ENCODE measurements at places on chromosomes 12 and 14.

DNA sequence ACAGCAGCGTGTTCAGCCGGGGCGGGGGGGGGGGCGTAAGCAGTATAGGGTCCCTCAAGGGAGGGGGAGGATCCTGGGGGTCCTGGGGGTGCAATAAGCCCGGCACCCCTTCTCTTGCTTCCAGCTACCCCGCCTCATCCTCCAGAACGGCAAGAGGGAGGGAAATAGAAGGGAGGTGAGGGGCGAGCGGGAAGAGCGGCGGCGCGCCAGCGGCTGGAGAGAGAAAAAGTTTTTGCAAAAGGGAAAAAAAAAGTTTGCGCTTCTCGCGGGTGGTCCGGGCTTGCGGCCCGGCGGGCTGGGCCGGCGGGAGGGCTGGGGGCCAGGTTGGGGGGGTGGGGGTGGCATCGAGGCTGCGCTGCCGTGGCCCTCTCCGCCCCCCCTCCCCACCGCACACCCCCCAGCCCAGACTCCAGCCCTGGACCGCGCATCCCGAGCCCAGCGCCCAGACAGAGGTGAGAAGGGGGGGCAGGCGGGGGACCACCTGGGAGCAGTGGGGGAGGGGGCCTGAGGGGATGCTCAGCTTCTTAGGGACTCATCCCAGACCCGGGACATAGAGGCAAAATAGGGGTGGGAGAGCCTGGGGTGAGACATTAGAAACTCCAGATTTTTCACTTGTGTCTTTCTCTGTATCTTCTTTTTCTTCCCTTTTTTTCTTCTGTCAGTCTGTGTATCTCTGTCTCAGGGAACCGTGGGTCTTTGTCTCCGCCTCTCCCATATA is at the start of gene GLI1:
Gene GLI1, plus strand, starts transcription at position 36 of the 718 bp plus-strand sequence. CDS start 3,907 bp downstream, outside the sequence.
- DNase-seq = peak; percentile 51

DNA sequence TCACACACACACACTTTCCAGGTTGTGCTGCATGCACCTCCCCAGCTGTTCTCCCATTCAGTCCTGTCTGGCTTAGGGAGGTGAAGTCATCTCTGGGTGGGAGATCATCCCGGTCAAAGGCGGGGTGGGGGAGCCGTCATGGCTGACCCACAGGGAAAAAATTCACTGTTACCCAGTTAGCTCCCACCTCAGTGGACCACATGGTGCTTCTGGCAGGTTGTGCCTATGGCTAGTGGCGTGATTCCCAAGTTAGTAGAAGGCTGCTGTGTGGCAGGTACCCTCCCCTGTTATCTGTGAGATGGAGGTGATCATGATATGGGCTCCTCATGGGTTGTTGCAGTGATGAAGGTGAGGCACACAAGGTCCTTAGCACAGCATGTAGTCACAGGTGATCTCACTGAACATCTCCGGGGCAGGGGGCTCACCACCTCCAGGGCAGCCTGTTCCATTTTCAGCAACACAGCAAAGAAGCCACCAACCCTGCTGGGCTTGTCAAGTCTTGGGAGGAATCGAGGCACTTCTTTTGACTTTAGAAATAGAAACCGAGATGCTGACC is 154.9 kb upstream of the CCND2 start:
- no peak for DNase-seq

DNA sequence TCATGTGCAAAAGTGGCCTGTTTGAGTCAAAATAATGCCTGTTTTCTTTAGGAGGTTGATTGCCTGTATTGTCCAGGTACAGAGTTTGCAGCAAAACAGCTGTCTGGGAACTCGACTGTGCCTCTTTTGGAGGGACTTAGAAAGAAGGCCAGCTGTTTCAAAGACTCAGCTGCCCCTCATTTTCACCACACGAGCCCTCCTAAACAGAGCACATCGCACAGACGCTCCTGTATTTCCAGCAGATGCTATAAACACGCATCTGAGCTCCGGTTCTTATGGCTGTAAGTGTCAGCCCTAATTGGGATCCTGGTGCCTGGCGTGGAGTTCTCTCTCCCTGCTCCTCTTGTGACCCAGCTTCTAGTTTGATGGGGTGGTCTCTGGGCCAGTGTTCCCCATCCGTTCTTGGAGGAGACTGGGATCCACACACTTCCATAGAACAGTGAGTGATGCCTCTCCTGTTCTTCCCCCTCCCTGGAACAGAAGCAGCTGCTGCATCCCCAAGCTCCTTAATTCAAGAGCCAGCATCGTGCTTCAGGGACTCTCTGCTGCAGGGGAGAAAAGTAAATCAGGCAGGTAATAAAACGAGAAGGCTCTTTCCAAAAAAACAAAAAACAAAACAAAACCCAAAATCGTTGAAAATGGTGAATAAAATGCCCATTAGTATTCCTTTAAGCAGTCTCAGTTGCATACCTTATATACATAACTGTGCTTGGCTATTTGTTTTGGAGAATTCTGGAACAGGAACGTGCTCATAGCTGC is 269.0 kb downstream of the SLC15A4 start:
- no peak for DNase-seq

DNA sequence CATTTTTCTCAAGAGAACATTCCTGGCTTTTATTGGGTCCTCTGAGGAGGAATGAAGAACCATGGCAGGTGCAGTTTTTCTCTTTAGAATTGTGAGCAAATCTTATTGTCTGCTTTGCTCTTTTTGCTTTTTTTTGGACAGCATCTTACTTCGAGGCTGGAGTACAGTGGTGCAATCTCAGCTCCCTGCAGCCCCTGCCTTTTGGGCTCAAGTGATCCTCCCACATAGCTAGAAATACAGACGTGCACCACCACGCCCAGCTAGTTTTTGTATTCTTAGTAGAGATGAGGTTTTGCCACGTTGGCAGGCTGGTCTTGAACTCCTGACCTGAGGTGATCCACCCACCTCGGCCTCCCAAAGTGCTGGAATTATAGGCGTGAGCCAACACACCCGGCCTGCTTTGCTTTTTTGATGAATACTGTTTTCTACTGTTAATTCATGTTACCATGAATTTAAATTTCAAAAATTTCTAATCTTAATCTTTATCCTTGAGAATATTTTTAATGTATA is 71.5 kb downstream of the POLR3B start:
- DNase-seq = no peak

- no peak for DNase-seq
These were observed 15.2 kb downstream of the PPFIBP1 start for GRCh38 chr12:27539191-27539631.

DNA sequence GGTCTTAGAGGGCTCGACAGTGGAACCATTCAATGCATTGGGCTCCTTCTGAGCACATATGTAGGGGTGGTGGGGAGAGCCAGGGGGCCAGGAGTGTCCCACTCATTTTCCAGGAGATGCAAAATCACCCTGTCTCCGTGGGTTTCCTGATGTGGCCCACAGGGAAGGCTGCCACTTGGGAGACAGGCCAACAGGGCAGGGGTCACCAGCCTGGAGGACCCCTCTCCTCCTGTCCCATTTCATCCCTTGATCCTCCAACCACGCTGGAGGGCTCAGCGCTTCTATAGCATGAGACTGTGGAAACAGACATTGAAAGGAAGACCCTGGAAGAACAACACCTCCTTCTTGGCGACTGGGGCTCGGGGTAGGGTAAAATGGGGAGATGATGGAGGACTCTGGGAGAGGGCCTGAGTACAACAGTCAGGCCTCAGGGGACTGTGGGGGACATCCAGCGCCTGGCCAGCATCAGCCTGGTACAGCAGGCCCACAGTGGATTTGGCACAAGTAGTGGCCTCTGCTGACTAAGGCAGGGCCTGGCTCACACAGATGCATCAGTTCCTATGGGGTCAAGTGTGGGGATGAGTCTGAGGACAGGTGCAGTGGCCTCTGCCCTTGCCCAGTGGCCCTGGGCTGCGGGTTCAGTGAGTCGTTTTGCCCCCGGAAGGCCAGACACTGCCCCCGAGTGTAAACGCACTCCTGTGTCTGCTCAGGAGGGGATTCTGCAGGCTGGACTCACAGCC is 68.0 kb downstream of the PRIMA1 start:
- DNase-seq = no peak

DNA sequence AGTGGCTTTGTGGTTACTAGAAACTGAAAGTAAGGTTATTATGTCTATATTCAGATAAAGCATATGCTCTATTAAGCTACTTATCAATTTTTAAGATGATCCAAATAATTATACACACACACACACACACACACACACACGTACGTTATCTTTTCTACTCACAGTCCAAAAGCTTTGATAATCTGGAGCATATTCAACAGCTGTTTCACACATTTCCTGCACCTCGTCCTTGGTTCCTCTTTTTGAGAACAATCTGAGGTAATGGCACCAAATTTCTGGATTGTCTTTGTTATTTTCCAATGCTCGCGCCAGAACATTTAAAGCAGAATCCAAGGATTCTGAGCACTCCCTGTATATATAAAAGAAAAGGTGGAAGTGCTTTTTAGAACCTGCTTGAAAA is 37.5 kb downstream of the ZFC3H1 start:
- no peak for DNase-seq

DNA sequence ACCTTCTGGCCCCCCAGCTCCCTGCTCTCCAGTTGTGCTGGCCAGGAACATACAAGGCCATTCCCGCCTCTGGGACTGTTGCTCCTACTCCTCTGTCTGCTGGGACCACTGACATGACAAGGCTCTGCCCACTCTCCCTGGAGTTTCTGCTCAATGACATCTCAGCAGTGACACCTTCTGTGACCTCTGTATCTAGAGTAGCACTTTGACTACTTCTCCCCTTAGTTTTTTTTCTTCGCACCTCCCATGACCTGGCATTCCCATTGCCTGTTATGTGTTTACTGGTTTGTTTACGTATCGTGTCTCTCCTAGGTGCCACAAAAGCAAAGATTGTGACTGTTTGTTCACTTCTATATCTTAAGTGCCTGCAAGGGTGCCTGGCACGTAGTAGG is 40.1 kb upstream of the TMEM263 start:
- DNase-seq = no peak

- DNase-seq = no peak
These were observed 115.3 kb upstream of the PLXNC1 start for GRCh38 chr12:94033101-94033500.

DNA sequence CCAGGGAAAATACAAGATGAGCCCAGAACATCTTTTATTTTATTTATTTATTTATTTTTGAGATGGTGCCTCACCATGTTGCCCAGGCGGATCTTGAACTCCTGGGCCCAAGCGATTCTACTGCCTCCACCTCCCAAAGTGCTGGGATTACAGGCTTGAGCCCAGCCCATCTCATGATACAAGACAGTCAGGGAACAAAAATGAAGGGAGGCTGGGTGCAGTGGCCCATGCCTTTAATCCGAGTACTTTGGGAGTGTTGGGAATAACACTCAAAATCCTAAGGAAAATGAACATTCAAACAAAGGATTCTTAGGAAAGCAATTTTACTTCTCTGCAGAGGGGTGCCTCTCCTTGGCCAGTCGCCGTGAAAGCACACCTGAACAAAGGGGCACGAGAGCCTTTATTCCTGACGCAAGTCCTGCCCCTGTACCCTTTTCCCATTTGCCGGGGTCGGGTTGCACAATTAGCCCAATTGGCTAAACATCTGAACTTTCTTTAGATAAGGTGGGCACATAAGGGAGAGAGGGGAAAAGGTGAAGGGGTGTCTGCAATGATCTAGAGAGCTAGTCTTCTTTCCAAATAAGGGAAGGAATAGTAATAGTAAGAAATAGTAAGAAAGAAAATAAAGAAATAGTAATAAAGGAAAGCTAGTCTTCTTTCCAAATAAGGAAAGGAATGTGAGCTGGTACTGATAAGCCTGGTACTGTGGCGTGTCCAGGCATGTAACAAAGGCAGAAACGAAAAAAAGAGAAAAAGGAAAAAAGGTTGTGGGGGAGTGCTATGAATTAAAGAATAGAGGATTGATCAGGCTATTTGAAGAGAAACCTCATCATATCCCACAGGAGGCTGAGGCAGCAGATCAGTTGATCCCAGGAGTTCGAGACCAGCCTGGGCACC is 13.4 kb downstream of the NCAPD2 start:
- no peak for DNase-seq

DNA sequence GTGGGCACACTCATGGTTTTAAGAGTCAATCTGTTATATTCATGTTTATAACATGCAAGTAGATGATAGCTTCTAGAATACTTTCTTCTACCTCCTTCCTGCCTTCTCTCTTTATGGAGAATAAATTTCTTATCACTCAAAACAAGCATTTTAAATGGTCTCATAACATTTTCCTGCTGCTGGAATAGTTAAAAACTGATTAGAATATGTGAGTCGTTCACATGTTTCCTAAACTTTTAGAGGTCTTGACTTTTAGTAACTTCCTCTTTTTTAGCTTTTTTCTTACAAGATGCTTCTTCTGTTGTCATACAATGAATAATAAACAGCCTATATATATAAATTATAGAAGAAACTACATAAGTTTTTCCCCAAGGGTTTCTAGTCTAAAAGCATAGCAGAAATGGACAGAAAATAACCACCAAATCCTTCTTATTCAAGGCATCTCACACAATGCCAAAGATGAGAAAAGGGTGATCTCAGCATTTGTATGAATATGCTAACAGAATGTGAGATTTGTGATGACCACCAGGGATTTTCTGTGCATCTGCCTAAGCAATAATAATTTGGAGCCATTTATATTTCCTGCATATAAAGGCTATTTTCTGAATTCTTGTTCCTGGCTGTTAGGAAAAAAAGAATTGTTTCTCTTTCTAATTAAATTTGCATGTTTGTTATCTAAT is 127.8 kb downstream of the DAAM1 start:
- no peak for DNase-seq

GRCh38 chr12:14272956-14273912 is 92.2 kb upstream of the ATF7IP start:
- DNase-seq = peak; percentile 58

DNA sequence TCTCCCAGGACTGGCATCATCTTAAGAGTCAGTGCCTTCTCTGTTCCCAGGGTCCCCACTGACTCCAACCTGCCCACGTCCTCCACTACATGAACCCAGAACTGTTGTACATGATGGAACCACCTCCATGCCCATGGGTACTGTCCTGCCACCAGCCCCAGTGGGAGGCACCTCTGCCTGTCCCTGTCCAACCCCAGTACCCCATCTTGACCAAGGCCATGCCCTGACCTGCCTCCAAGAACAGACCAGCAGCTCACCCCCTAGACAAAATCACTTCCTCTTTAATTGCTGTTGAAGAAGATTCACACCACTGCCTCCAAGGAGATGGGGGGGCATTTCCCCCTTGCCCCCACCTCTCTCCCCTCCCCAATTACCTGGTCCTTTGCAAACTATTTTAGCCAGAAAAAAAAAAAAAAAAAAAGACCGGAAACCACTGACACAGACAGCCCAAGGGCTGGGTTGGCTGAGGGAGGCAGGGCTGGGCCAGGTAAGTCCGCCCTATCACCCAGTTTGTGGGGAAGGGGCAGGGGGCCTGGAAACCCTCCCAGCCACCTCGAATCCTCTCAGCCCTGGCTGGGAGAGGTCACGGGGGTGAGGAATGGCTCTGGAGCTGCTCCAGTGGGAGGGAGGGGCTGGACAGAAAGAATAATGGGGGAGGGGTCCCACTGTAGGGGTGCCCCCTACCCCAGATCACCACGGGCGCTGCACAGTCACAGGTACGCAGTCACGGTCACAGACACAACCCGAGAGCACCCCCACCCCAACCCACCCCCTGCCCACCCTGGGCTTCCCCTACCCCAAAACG is 13.4 kb downstream of the AGAP2 start:
- no peak for DNase-seq

- DNase-seq = no peak
These were observed 18.1 kb upstream of the RAD52 start for GRCh38 chr12:967641-968040.
